ENCODE measurements at places on chromosomes 4 and X.

DNA sequence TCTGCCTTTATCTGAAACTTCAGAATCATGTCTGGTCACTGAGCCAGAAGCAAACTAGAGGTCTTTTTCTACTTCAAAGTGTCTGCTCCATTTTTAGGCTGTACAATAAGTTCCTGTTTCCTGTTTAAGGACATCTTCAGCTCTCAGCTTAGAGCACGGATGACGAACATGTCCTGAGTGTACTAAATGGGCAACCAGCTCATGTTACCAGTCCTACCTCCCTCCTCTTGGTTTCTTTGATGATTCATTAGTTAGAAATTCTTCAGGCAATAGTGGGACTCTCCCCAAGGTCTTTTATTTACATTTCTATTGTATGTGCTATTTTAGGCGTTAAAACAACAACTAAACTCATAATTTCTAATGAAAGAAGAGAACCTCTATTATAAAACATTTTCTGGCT is 58.0 kb downstream of the ENPEP start:
- no peak for DNase-seq

DNA sequence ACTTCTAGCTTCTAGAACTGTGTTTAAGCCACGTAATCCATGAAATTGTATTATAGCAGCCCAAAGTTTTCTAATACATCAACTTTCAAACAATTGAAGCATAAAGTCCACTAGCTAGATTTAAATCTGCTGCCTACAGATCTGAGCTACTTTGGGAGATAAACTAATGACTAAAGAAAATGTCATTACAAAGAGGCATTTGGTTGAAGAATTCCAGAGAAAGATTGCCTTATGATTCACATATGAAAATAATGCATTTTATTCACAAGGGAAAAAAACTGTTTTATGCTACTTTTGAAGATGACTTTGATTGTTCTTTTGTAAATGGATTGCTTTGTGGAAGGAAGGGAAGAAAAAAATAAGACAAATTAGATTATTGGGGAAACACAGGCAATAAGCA is 124.1 kb upstream of the SLIT2 start:
- no peak for DNase-seq

DNA sequence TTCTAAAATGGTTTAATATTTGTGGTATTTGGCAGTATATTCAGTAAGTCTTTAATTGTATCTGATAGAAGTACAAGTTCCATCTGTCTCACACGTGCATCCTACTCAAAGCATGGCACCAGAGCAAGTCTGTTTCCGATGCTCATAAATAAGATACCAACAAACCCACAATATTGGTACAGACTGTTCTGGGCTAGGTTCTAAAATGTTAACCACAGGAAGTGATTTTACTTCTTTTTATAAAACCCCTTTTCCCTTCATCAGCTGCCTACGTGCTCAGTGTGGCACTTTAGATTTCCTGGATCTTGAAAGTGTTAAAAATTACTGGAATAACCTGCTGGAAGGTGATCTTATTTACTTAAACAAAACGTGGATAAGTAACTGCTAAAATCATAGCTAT is 165.1 kb downstream of the CFAP299 start:
- DNase-seq, result no peak

DNA sequence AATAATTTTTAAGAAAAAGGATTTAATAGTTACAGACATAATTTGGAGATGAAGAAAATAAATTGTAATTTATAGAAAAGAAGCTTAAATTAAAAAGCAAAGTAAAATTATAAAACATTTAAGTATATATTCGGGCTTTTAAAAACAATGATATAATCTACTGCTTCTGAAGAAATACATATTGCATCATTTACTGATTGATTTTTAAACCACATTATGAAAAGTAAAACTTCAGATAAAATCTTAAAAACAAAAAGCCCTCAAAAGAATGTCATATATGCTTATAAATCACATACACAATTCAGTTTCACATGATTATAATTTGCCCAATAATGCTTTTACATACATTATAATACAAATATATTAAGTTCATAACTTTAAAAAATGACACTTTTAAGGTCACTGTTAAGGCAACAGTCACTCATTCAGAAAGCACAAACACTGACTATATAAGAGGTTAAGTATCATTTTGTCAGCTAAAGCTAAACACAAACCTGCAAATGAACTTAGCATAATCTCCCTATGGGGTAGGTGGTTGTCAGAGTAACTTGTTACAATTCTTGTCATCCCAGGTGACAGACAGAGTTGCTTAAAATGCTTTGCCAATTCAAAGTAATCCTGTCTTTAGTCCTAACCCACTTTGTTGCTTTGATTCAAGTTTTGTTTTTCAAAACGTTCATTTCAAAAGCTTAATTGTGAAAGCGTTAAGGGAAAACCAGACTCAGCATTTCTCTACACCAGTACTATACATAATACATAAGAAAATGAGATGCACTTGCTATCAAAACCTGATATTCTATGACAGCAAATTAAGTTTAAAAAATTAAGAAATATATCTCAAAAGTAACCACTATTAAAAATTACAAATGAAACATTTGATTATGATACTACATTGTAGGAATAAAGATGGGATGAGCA is 90.6 kb upstream of the MAB21L2 start:
- no peak for DNase-seq

- DNase-seq, result no peak
These were observed 76.7 kb upstream of the TMEM150C start for GRCh38 chr4:82638479-82638878.

DNA sequence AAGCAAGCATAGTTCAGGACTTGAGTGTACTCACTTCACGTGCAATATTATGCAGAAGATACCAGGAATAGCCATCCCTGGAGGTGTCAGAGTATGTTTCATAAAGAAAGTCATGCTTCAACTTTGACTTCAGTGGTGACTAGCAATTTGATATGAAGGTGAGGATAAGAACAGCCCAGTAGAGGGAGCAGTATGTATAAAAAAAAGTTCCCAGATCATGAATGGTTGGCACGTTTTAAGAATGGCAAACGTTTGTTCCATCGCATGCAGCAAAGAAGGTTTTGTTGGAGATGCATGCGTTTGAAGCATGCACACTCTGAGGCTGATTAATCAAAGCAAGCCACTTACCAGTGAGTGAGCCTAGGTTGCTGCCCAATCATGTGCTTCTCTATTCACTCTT is 33.5 kb upstream of the SLITRK4 start:
- DNase-seq, result no peak

GRCh38 chr4:26365537-26366150 is 44.8 kb downstream of the RBPJ start:
- no peak for DNase-seq

- DNase-seq, result no peak
These were observed 455.7 kb upstream of the FAT1 start for GRCh38 chr4:187179086-187180058.

DNA sequence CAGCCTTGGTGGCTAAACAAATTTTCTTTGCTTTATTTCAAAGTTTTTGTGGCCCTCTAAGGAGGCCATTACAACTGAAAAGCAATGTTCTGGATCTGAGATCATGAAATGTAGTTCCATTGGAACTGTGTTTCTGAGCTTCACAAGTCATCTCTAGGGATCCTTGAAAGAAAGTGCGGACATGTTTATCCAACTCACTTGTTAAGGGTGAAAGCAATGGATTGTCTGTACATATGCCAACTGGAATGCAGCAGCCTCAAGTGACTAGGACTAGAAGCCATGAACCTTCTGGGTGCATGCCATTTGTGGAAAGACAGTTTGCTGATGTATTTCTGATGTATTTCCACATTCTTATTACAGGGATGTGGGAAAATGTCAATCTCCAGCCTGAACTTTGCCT is 36.7 kb upstream of the KLHL13 start:
- DNase-seq, result no peak

DNA sequence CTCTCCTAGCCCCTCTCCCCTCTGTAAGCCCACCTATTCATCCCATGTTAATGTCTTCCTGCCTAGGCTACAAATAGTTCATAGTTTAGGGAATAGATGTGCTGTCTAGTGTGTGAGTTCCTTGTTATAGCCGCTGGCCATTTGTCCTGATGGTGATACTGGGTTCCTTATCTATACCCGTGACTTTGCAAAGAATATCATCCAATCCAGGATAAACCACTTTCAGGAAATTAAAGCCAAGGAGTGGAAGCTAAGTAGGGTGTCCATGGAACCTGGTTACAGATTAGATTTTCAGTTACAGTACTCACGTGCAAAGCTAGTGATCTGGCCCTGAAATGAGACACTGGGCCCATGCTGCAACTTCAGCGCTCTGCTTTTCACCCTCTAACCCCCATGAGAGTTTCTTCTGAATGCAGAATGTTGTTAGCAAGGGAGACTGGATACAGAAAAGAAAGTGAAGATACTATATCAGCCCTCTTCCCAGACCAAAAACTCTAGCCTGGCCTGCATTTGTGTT is 111.4 kb downstream of the TMEM164 start:
- no peak for DNase-seq

GRCh38 chrX:31036895-31037294 is 34.9 kb downstream of the FTHL17 start:
- no peak for DNase-seq

GRCh38 chr4:36220776-36221175 is 23.5 kb downstream of the ARAP2 start:
- no peak for DNase-seq

DNA sequence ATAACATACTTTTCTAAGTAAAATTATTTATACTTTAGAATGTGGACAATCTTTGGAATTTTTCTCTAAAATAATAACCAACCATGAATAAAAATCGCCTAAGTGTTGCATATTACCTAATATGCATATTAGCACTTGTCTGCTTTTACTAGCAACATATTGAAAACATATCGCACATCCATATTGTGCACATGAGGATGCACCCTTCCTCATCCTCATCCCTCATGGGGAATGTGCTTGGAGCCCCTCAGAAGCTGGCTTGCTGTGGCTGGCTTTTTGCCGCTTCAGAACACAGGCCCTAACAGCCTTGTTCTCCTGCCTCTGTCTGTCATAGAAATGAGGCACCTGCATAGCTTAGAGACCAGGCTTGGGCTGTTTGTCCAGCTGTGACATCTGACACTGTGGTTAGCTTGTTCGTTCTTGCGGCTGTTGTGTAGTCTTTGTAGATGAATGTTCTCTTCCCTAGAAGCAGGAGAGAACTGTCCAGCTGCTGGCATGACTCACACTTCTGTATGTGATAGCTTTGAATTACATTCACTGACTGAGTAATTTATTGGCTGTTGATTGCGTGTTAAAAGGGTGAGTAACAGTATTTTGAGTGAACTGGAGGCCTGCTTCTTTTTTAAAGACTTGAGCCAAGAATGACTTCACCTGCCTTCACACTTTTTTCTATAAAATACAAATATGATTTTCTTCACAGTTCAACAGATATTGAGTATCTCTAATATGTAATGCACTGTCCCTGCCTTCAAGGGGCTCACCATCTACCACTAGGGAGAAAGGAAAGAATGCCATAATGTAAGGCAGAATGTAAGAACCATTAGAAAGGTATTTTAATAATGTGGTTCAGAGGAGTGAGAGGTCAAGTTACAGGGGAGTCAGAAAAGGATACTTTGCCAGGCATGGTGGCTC is 81.9 kb downstream of the HMGB2 start:
- DNase-seq, result no peak

- no peak for DNase-seq
These were observed 76.7 kb upstream of the DRD5 start for GRCh38 chr4:9704551-9705332.

- DNase-seq, result no peak
These were observed 547.0 kb upstream of the POU3F4 start for GRCh38 chrX:82961129-82961528.

- DNase-seq, result no peak
These were observed 65.6 kb downstream of the CDKL5 start for GRCh38 chrX:18490806-18491555.

GRCh38 chr4:187149229-187149945 is 425.7 kb upstream of the FAT1 start:
- no peak for DNase-seq

DNA sequence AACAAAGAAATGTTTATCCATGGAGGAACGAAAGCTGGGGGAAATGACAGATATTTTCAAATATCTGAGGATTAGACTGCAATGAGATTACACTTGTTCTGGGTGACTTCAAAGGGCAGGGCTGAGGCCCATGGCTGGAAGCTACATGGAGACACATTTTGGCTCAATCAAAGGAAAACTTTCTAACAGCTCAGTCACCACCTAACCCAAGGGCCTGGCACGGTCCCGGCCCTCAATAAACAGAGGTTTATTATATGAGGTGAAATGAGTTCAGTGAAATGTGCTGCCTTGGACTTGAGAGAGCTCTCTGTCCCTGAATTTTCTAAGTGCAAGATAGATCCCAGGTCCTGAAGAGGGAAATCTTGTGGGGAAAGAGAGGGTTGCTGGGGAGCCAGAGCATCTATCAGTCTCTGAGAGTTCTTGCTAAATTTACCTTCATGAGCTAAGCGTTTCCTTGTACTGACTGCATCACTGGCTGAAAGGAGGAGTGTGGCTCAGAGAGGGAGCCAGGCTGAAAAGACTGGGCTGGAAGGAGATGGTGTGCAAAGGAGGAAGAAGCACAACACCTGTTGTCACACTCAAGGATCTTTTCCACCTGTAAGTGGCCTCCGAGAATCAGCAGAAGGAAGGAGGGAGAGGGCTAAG is 2.0 kb upstream of the RIPPLY1 start:
- DNase-seq, result no peak

- no peak for DNase-seq
These were observed 45.9 kb downstream of the FGFRL1 start for GRCh38 chr4:1057403-1057745.

DNA sequence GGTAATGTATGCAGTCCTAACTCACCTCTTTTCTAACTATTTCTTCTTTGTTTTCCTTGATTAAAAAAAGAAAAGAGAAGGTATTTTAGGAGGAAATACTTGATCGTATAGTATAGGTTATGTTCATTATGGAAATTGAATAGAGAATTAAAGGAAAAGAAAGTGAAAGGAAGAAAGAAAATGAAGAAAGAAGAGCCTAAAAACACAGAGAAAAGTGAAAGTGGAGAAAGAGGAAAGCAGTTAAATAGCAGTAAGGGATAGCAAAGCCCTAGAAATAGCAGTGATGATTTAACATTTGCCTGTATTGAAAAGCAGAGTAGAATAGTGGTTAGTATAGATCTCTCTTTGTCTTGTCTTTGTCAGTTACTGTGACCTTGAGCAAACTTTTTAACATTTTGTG is 37.0 kb downstream of the MRPL1 start:
- DNase-seq, result no peak

- no peak for DNase-seq
These were observed 10.7 kb upstream of the ADH5 start for GRCh38 chr4:99099311-99099710.

DNA sequence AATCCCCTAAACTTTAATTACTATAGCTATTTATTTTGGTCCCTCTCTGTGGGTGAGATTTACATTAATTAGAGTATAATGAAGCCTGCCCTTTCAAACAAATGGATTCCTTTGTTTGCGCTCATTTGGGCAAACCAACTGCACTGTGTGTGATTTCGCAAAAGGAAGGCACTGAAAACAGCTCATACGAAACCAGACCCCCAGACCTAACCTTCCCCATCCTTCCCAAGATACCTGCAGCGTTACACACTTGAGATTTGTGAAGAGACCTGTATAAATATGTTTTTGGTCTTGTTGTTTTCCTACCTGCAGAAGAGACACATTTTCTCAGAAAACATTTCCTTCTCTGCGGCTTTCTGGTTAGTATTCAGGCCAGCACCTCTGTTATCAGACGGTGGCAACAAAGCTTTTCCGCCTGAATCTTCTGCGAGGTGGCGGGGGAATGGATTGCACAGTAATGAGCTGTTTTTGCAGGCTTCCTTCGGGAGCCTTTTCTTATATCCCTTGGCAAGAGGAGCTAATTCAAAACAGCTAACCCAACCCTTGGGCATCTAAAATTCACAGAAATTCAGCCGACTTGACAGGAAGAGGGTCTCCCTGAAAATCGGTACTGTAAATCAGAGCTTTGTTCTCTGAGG is 47.6 kb downstream of the CBLL2 start:
- DNase-seq, result no peak

Data from stimulated activated CD8-positive, alpha-beta memory T cell treated with anti-CD3 and anti-CD28 coated beads, Interleukin-15, amount 100 ng/mL, for 24 hours (primary cell).